Left colon (tissue), 2 donors: ENCODE measurements at places on chromosomes 12 and 14.

GRCh38 chr12:77189901-77190416 lies 124.6 kb upstream of the E2F7 start:
- no peak for DNase-seq

DNA sequence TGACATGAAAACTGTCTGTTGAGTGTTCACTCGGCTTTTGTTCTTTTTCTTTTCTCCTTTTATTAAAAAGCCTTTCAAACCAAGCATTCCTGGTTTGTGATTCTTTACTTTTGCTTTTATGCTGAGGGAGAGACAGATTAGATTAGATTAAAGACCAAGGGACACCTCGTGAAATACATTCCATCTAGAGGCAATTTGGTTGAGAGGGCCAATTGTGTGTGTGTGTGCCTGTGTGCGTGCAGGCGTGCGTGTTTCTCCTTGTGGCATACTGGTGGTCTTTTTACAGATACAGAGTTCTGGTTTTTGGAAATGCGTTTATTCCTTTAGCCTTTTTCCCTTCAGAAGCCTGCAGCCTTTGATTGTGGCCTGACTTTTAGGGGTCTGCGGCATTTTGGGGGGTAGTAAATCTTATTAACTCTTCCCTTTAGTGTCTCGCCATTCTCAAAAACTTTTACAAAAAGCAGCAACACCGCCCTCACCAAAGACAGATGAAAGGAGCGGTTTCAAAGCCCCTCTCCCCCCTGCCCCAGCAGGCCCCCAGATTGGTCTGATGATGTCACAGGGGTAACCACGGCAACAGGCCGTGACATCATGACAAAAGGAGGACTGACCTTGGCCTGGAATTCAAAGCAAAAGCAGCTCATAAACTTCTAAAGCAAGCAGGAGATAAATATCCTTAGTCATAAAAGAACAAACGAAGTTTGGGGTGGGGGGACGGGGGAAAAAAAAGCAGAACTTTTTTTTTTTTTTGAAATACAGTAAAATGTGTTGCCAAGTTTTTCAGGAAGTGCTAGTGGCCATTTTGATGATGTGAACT lies 84.1 kb upstream of the TBX3 start:
- DNase-seq = no peak

DNA sequence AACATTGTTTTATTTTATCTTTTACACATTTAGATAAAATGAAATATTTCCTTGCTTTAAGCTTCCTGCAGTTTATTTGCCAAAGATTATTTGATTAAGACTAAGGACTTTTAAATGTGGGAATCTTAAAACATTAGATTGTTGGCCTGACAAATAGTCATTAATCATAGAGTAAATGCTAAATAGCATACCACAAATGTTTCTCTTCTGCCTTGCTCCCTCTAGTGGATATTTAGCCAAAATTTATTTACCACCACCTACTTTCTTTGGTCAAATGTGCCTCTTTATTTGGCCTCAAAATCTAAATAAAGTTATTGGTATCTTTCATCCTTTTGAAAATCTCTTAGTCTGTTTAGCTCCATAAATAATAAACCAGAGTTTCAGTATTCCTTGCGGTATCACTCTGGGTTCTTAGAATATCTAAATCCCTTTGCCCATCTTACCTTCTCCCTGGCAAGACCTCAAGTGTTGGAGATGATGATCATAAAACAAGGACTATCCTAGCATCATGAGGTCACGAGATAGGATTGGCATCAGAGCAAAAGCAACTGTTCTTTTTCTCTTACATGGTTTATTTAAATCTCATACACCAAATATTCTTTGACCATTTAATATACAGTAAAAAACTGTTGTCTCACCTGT lies 150.6 kb upstream of the AEBP2 start:
- DNase-seq = no peak

- no peak for DNase-seq
Observed at GRCh38 chr12:127273626-127274025, 993.3 kb upstream of the TMEM132C start.

- DNase-seq = no peak
Observed at GRCh38 chr14:90677484-90678050, 138.7 kb downstream of the TTC7B start.

GRCh38 chr14:105169776-105170655 lies 1.4 kb upstream of the JAG2 start:
- no peak for DNase-seq

DNA sequence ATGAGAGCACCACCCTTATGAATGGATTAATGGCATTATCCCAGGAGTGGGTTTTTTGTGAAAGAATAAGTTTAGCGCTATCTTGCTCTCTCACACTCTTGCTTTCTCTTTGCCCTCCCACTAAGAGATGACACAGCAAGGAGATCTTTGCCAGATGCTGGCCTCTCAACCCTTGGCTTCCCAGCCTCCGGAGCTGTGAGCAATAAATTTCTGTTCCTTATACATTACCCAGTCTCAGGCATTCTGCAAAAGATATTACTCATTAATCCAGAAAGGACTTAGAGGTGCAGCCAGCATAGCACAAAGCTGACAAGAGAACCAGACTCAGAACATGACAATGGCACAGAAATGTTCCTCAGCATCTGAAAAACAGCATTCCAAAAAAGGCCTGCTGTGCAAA lies 190.6 kb downstream of the ITPR2 start:
- DNase-seq = no peak

DNA sequence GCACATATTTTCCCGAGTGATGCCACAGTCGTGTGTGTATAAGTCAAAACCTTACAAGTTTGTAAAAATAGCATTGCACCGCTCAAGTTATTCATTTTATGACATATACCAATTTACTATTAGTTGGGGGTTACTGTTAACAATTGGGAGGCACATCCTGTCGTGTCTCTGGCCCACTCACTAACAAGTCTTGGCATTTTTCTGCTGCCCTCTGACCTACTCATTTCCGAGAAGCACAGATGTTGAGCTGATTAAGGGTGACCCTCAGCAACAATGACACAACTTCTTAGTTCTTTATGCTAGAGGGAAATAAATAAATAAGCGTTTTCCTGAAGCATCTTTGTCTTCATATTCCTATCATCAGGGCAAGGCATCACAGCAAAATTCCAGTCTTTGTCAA lies 6.8 kb upstream of the ATG14 start:
- no peak for DNase-seq

- no peak for DNase-seq
Observed at GRCh38 chr12:49967777-49968250, 4.9 kb upstream of the AQP6 start.

DNA sequence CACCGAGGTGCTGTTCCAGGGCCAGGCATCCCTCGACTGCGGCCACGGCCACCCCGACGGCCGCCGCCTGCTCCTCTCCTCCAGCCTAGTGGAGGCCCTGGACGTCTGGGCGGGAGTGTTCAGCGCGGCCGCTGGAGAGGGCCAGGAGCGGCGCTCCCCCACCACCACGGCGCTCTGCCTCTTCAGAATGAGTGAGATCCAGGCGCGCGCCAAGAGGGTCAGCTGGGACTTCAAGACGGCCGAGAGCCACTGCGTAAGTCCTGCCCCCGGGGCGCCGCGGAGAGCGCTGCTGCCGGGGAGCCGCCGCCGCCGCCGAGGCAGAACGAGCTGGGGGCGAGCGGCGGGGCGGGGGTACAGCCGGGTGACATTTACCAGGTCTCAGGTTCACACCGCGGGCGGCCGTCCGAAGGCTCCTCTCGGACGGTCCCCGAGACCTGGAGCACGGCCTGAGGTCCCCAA lies 1.4 kb downstream of the PLXNC1 start:
- peak; percentile 63 for DNase-seq

- no peak for DNase-seq
Observed at GRCh38 chr12:27998170-27998569, 25.6 kb upstream of the PTHLH start.

GRCh38 chr14:22282417-22282816 lies 306.6 kb downstream of the DAD1 start:
- DNase-seq = no peak

- no peak for DNase-seq
Observed at GRCh38 chr14:67746927-67747326, 45.2 kb downstream of the RDH12 start.
